ENCODE measurements at places on chromosomes 5 and 9.

- no peak for DNase-seq
Measured at GRCh38 chr5:164090358-164090757, 584.9 kb downstream of the MAT2B start.

- DNase-seq: no peak
Measured at GRCh38 chr5:60219921-60220320, 326.4 kb upstream of the PDE4D start.

- no peak for DNase-seq
Measured at GRCh38 chr5:101611039-101611438, 685.0 kb downstream of the SLCO4C1 start.

- no peak for DNase-seq
Measured at GRCh38 chr5:81630684-81631083, 120.2 kb downstream of the SSBP2 start.

- DNase-seq: no peak
Measured at GRCh38 chr9:38107811-38108304, 38.8 kb upstream of the SHB start.

- no peak for DNase-seq
Measured at GRCh38 chr5:175385691-175386362, 58.2 kb downstream of the DRD1 start.

DNA sequence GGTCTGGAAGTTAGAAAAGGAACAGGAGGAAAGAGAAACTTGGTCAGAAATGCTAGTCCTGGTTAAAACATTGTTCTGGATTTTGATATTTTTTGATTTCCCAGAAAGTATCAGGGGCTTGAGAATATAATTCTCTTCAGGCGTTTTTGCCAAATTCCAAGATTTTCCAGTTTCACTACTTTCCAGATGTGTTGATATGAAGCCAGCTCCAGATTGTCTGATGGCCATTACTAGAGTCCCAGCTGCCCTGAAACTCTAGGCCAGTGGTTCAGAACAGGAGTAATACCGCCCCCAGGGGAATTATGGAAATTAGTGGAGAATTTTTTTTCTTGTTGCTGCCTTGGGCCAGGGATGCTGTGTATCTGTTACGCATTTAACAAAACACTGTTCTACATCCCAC lies 88.6 kb downstream of the KCNN2 start:
- DNase-seq: no peak

DNA sequence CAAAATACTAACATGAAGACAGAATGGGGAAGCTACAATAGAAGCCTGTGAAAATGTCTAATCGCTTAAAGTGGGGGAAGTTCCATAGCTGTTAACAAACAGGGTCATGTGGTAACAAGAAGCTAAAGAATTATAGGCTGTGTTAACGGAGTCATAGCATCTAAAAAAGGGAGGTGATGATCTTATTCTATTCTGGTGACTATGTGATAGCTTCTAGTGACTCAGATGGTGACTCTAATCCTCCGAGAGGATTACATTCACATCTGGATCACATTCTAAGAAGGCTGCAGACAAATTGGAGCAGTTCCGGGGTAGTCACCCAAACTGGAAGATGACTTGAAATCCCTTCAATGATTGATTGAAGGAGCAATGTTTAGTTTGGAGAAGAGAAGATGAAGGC lies 142.1 kb downstream of the LIFR start:
- no peak for DNase-seq

- DNase-seq: no peak
Measured at GRCh38 chr5:94849821-94850736, 231.6 kb downstream of the SLF1 start.

- DNase-seq: no peak
Measured at GRCh38 chr5:64826541-64826940, 57.8 kb downstream of the CWC27 start.

GRCh38 chr5:92633875-92634487 lies 947.0 kb downstream of the NR2F1-AS1 start:
- no peak for DNase-seq

GRCh38 chr5:88659529-88660263 lies 223.3 kb downstream of the MEF2C start:
- DNase-seq: no peak

DNA sequence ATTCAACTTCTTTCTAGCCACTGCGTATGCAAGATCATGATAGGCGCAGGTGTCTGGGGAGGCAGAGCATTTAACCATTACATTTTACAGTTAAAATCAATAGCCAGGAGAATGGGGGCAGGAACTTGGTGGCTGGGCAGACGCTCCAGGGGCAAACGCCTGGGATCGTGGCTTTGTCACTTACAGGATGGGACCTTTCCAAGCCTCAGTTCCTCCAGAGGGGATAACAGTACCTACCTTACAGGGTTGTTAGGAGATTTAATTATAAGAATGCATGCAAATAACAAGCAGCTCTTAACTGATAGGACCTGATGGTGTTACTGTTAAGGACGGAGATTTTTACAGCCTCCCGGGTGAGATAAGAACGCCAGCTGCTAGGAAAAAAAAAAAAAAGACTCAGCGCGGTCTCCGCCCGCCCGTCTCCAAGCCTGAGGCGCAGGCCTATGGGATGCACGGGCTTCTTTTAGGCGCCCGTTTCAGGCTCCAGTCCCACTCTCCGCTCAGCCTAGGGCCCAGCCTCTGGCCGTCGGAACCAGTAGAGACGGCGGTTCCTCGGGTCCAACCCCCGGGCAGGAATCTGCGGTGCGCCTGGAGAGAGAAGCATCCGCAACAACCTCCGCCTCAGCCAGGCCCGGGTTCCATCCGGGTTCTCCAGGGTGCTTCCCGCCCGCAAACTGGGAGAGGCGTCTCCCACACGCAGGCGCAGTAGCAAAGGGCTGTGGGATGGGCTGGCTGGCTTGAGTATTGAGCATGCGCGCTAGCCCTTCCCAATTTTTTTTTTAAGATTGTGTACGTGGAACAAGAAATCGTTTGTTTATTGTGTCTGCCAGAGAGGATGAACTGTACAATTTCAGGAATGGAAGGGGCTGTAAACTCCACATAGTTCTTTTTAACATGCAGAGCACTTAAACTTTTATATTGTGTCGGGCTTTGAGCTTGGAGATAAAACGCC lies at the start of gene FAM200C:
FAM200C (minus strand) TSS at position 653 of the 952 bp plus-strand sequence. CDS start 4,564 bp downstream, outside the sequence.
- DNase-seq: peak; percentile 94

- DNase-seq: no peak
Measured at GRCh38 chr5:30808996-30809395, 384.5 kb upstream of the CDH6 start.

DNA sequence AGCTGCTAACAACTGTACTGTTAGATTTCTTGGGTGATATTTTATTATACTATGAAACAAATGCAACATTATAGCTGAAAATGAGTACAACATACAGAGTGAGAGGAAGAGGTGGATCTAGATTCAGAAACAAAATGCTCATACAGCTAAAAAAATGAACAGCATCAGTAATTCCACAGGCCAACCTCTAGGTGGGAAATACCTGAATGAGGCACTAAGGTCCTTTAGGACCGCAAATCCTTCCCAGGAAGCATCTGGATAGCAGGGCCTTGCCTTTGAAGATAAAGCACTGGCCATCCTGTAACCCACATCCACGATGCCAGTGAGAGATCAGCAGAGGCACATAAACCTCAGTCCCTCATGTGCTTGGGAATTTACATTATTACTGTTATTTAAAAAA lies 310.8 kb downstream of the YTHDC2 start:
- DNase-seq: no peak

DNA sequence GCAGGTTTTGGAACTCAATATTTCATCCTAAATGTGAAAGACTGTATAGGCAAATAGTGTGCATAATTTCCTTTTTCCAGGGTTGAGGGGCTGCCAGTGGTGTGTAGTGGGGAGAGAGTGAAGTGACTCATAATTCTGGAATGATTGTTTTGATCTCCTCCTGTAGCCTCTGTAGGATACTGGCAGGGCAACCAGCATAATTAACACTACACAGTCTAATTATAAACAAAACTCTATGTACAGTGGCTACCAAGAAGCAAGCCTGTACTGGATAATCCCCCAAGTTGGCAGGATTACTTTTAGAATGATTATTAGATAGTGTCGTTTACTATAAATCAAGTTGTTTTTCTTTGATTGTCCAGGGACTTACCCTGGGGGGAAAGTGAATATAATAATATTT lies 32.2 kb downstream of the LNPEP start:
- DNase-seq: no peak

DNA sequence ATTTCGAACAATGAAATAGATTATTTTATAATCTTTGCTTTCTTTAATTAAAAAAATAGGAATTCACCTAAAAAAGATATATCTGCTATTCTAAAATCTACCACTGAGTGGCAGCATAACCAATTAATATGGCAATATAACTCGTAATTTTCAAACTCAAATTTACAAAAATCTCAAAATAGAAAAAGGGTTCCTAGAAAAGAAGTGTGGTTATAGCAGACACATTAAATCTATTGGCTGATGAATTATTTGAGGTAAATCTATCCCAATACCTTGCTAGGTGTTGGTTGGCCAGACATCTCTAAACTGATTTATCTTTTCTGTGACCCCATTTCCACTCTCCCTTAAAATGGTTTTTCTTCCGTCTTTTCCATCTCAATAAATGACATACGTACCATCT lies 30.2 kb upstream of the NRG2 start:
- no peak for DNase-seq

GRCh38 chr5:180739271-180739670 lies 587 bp downstream of the OR2Y1 start:
- no peak for DNase-seq

DNA sequence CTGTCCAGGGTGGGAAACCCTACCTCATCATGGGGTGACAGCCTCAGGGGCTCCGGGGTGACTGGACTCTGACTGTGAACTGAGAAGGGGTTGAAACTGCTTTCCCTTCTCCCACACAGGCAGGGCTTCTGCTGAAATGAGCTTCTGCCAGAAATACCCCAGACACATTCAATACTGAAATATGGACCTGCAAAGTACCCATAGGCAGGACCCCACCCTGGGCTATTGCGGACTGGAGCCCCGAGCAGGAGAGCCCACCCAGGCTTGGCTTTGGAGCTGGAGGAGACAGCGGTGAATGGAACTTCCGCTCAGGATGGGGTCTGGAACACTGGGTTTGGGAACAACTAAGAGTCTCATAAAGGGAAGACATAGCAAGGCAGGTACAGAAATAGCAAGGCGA lies 37.5 kb downstream of the IRX2 start:
- no peak for DNase-seq

DNA sequence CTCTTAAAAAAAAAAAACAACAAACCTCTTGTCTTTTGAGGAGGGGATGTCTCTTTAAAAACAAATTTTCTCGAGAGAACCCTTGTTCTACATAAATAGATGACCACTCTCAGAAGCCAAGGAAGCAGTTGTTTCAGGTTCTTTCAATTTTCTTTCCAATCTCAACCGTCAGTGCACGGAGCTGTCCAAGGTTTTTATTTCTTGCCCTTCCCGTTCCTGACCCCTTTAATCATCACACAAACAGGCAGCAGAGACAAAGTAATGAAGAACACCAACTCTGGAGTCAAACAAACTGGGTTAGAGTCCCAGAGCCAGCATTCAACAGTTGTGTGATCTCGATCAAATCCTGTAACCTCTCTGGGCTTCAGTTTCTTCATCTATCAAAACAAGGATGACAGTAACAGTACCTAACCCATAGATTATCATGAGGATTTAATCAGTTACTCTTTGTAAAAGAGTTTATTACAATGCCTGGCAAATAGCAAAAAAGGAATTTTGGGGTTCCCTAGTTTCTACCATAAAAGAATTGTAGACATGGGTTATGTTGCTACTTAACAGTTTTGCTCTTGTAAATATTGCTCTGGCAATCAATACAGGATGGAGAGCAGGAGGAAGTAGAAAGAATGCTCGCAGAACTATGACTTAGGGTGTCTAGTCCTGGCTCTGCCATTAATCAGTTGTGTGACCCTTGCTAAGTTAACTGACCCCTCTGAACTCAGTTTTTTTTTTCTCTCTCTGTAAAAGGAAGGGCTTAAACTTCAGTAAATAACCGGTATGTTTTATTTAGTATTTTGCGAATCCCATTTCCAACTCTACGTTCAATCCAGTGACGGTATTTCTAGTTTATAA lies 1.0 kb upstream of the NIM1K start:
- DNase-seq: no peak

DNA sequence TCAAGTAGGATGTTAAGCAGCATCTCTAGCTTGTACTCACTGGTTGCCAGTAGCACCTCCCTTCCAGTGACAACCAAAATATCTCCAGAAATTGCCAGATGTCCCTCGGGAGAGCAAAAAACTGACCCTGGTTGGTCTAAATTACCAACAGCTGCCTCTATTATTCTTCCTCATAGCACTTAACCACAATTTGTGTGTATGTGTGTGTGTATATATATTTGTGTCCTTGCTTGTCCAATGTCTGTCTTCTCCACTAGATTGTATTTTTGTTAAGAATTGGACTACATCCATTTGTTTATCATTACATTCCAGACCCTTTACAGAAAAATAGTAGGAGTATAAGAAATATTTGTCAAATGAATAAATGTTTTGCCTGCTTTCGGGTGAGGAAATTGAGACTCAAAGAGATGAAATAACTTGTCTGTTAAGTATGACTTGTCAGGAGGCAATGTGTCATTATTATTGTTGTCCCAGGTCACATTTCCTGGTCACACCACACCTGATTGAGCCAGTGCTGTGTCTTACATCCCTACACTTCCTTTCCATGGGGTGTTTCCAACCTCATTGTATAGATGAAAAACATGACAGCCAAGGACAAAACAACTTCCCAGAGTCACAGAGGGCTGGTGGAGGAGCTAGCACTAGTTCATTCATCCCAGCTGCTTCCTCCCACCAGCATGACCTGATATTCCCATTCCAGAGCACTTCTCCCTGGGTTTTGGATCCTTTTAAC lies 11.4 kb upstream of the GRPEL2 start:
- DNase-seq: no peak

GRCh38 chr5:43007246-43007910 lies 32.7 kb downstream of the ANXA2R start:
- DNase-seq: peak; percentile 86

- DNase-seq: no peak
Measured at GRCh38 chr5:134175921-134176510, 734 bp downstream of the SKP1 start.

DNA sequence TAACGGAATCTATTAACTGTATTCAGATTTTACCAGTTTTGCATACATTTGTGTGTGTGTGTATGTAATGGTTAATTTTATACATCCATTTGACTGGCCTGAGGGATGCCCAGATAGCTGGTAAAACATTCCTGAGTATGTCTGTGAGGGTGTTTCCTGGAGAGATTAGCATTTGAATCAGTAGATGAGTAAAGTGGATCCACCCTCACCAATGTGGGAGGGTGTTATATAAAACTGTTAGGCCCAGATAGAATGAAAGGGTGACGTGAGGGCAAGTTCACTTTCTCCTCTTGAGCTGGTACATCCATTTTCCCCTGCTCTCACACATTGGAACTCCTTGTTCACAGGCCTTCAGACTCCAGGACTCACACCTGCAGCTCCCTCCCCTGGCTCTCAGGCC lies 88.7 kb downstream of the EMB start:
- no peak for DNase-seq

DNA sequence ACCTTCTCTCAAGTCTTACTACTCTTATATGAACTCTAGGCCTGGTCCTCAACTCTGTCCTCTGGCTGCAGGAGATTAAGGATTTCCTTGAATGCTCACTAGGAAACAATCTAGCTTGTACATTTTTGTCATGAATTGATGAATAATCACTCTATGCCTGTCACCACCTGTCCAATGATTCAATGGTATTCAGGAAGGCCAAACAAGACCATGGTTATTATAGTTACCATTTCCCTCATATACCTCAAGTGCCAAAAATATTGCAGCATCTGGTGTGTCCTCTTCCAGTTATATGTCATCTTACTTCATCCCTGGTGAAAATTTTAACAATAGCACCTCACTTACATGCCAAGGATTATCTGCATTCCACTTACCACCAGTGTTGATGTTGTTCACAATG lies 179.0 kb upstream of the MOCS2 start:
- DNase-seq: no peak

Data from ovary (tissue), 10 donors.